Endothelial cell of umbilical vein (primary cell): ENCODE measurements at places on chromosomes 3 and 15. TPM values are rescaled to one million over a fixed set of nuclear protein-coding genes. Genes with fewer than 3 reads are reported as not detected.

GRCh38 chr3:96915445-96915844, 101.1 kb downstream of the EPHA6 start:
- DNase-seq: no peak
- H3K27ac ChIP-seq: no peak overlapping the region
- H3K4me3 ChIP-seq: no peak overlapping the region
- no peaks in the 10 kb centered on the region for H3K4me1 ChIP-seq

NR2E3 gene
- total RNA-seq: 0.25 and 0.38 TPM in 2 replicates

DNA sequence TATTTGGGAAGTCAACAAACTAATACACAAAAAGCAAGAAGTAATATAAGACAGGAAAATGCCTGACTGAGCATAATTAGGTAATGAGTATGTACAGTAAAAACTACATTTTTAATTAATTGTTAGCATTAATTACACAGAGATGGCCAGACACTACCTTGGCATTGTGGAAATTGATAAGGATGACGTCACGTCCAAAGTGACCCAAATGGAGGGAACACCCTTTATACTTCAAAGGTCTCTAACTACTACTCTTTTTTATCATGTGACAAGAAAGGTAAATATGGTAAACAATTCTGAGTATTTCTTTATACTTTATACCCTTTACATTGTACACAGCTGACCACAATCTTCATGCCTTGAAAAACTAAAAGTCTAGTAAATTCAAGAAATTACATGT, 22.4 kb upstream of the GUCA1C start:
- no peak for DNase-seq
- H3K36me3 ChIP-seq: no peaks in the 10 kb centered on the region
- no peaks in the 10 kb centered on the region for H3K4me1 ChIP-seq

GRCh38 chr3:125145751-125146475, 66.6 kb downstream of the SLC12A8 start:
- no peak overlapping the region for H3K27ac ChIP-seq
- no peak overlapping the region for H3K4me3 ChIP-seq
- no peaks in the 10 kb centered on the region for H3K36me3 ChIP-seq
- H3K27me3 ChIP-seq: no peaks in the 10 kb centered on the region
- peaks cover 17% of the 10 kb centered on the region for H3K4me1 ChIP-seq

WNT7A gene
- not detected in 2 replicates for total RNA-seq

DNA sequence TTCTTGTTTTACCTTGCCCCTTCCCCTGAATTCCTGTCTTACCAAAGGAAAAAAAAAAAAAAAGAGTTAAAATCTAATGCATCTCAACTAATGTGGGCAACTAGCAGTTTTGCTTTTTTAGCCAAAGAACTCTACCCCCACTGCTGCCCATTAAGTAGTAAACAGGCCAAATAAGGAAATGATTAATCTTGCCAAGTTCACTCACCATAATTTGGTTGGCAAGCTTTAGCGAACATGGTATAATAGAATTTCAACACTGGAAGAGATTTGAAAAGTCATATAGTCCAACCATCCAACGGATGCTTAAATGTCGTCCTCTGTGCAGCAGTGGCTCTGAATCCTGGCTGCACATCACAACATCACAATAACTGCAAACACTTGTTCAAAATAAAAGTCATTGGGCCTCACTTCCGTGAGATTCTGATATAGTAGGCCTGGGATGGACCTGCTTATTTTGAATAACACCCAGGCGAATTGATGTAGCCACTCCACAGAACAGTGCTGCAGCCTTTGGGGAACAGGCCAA, 142.0 kb upstream of the UBE2E1 start:
- H3K4me3 ChIP-seq: no peak overlapping the region
- no peaks in the 10 kb centered on the region for H3K36me3 ChIP-seq

GRCh38 chr15:70246623-70247220, 149.0 kb upstream of the TLE3 start:
- no peaks in the 10 kb centered on the region for H3K36me3 ChIP-seq
- no peaks in the 10 kb centered on the region for H3K4me1 ChIP-seq
- no peak for DNase-seq
- no peak overlapping the region for H3K27ac ChIP-seq

DNA sequence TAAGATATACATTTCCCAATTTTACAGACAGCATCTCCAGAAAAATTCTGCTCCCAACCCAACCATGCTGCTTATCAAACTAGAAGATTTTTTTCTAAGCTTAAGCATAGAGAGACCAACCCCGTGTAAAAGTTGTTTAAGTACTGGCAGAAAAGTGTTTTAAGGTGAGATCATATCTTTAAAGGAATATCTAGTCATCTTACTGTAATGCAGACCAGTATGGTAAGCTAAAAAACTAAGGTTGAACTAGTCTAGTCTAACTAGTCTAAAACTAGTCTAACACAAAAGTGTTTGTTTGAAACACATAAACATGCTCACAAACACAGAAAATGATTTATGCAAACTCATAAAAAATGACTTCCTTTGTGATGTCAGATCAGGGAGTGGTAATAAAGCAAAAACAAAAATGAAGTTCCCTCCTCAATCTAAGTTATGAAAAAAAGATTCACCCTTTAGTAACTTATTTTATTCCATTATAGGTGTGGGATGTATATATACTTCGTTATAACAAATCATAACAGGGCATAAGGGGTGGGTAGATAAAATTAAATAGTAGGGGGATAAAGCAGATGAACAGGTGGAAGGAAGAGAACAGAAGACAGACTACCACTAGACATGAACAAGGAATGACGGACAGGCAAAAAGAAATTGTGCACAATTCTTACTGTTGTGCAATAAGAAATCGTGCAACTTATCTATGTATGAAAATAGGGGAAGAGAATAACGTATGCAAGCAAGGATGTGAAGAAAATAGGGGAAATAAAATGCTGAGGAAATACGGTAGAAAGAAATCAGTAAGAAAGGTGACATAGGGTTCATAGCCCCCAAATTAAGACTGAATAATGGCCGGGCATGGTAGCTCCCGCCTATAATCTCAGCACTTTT, 10.0 kb downstream of the MYO5A start:
- H3K27ac ChIP-seq: no peak overlapping the region
- peaks cover 5% of the 10 kb centered on the region for H3K4me1 ChIP-seq
- H3K36me3 ChIP-seq: no peaks in the 10 kb centered on the region
- DNase-seq: peak; percentile 28
- H3K27me3 ChIP-seq: no peaks in the 10 kb centered on the region

MEX3B gene
- total RNA-seq: 18.2 and 22.6 TPM in 2 replicates

DNA sequence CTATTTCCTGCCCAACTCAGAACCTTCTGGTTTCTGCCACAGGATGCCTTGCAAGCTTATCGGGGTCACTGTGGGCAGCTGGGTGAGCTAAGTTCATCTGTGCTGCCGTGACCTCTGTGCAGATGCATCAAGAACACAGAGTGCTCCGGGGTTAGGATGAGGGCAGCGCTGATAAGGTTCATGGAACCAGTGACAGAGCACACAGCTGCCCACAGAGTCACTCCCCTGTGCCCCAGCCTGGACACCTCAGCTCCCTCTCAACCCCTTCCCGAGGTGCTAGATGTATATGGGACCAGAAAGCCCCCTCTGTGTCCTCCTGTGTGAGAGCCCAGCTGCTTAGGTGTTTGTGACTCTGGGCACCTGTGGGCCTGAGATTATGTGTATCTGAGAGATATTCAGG, 15.8 kb upstream of the ALAS1 start:
- no peak for DNase-seq
- no peak overlapping the region for H3K4me3 ChIP-seq
- H3K27ac ChIP-seq: no peak overlapping the region
- no peaks in the 10 kb centered on the region for H3K27me3 ChIP-seq

DNA sequence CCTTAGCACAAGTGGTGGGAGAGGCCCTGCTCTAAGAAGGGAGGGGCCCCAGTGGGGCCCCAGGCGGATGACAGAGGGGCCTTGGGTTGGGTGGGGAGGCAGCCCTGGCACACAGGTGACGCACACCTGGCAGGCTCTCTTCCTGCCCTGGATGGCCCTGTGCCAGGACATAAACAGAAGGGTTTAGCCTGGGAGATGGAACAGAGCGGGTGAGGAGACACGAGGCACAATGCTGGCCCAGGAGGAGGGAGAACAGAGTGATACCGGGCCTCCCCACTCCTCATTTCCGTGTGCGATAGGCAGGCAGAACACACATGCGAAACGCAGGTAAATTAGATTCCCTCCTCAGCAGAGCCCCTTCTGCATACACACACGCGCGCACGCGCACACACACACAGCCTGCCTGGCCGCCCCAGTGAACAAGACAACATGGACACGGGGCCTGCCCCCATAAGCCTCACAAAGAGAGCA, 39.8 kb downstream of the IDH2 start:
- DNase-seq: no peak
- no peaks in the 10 kb centered on the region for H3K36me3 ChIP-seq
- H3K27ac ChIP-seq: no peak overlapping the region
- H3K4me3 ChIP-seq: no peak overlapping the region
- H3K4me1 ChIP-seq: peaks cover 28% of the 10 kb centered on the region

GRCh38 chr15:91627473-91628278, 225.8 kb upstream of the SLCO3A1 start:
- no peak overlapping the region for H3K4me3 ChIP-seq
- no peak overlapping the region for H3K27ac ChIP-seq
- no peak for DNase-seq
- H3K4me1 ChIP-seq: no peaks in the 10 kb centered on the region

DNA sequence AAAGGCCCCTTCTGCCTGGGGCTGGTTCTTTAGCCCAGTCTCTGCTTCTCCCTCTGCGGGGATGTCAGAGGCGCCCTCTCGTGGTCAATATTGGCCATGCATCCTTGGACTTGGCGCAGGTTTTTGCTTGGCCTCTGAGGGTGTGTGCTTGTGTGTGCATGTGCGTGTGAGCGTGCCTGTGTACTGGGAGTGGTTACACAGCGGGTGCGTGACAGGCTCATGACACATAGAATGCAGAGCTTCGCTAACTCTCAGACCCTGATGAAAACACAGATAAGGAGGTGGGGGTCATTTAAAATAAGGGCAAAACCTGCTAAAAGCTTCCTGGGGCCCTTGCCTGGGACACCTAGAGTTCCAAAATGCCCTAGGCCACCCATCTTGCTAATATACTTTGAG, 160.9 kb downstream of the SMAD6 start:
- H3K4me3 ChIP-seq: no peak overlapping the region
- no peaks in the 10 kb centered on the region for H3K36me3 ChIP-seq
- no peak overlapping the region for H3K27ac ChIP-seq
- no peaks in the 10 kb centered on the region for H3K4me1 ChIP-seq

DNA sequence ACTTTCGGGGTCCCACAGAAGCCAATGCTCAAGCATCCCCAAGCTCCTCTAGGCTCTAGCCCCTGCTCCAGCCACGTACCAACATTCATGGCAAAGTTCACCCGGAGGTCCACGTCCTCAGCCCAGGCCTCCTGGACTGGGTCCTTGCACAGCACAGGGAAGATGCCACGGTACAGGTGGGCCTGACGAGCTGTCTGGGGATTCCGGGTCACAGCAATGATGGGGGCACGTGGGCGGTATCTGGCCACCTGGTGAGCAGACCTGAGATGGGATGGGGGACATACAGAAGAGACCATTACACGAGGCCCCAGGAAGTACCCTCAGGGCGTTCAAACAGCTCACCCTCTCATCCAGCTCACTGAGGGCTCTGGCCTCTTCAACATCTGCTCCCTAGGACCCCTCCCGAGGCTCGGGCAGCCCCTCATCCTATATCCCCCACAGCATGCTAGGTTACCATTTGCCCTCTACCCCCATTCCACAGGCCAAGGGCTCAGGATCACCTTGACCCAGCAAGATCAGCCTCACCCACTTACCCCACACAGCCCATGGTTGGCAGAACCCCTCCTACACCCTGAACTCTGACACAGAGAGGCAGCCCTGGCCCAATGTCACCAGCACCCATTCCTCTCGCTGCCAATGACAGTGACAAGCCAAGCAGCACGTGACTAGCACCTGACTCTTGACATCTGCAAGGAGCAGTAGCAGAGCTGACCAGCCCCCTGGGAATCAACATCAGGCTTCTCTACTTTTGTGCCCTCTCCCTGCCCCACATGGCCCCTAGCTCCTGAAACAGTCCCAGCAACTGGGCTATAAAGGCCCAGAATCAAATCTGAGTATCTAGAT, 3.0 kb upstream of the GRAMD2A start:
- peaks cover 2% of the 10 kb centered on the region for H3K27me3 ChIP-seq
- H3K4me1 ChIP-seq: peaks cover 8% of the 10 kb centered on the region
- peaks cover 37% of the 10 kb centered on the region for H3K36me3 ChIP-seq
- DNase-seq: no peak
- no peak overlapping the region for H3K27ac ChIP-seq

- no peaks in the 10 kb centered on the region for H3K27me3 ChIP-seq
- H3K4me1 ChIP-seq: no peaks in the 10 kb centered on the region
- H3K27ac ChIP-seq: no peak overlapping the region
- no peaks in the 10 kb centered on the region for H3K36me3 ChIP-seq
- no peak overlapping the region for H3K4me3 ChIP-seq
Observed at GRCh38 chr3:24264748-24265158, 229.9 kb downstream of the THRB start.

CSTA gene
- not detected in 2 replicates for total RNA-seq

IRAK2 gene
- total RNA-seq: 10.0 and 11.1 TPM in 2 replicates

GRCh38 chr3:48410205-48411040, 19.5 kb downstream of the PLXNB1 start:
- no peaks in the 10 kb centered on the region for H3K4me1 ChIP-seq
- no peaks in the 10 kb centered on the region for H3K27me3 ChIP-seq
- H3K4me3 ChIP-seq: no peak overlapping the region
- peaks cover 35% of the 10 kb centered on the region for H3K36me3 ChIP-seq
- no peak overlapping the region for H3K27ac ChIP-seq

DNA sequence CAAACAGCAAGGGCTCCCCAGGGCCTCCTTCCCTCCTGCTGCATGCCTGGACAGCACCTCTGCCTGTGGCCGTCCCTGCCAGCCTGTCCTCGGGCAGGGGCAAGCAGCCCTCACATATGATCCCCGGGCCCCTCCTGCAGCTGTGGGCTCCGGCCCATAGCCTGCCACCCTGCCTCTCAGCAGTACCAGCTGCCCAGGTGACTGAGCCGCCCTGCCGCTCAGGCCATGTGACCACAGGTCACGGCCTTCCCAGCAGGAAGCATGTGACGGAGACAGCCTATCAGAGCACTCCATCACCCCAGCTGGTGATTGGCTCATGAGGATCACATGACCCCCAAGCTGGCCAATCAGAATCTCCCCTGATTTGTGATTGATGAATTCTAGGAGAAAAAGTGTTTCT, 23.9 kb downstream of the ALDH1L1 start:
- no peak overlapping the region for H3K4me3 ChIP-seq
- H3K27ac ChIP-seq: no peak overlapping the region
- no peaks in the 10 kb centered on the region for H3K36me3 ChIP-seq

DNA sequence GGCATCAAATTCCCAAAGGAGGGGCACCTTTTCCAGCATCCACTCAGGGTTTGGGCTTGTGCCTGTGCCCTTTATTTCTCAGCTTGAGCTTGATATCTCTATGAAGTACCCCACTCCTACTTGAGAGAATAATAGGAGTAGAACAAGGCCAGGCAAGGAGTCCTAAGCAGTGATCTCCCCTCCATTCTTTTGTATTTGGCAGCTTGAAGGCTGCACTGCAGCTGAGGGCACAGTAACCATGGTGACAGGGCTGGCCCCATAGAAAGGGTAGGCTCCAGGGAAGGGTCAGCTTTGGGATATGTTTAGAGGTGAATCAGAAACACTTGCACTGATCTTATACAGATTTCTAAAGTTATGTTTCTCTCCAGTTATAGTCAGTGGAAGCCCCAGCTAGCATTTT, 145.4 kb upstream of the SLC24A5 start:
- no peaks in the 10 kb centered on the region for H3K36me3 ChIP-seq
- H3K4me3 ChIP-seq: no peak overlapping the region

ULK3 gene
- total RNA-seq: 29.0 and 36.0 TPM in 2 replicates

TGM5 gene
- total RNA-seq: not detected in 2 replicates

GREM1 gene
- total RNA-seq: 0.44 TPM in 1 of 2 replicates, not detected in the other
